Left renal cortex interstitium (tissue), 4 donors: ENCODE measurements at places on chromosomes 2 and 18. TPM values are rescaled to one million over a fixed set of nuclear protein-coding genes. Genes with fewer than 3 reads are reported as not detected.

The DUSP2 gene
- polyA plus RNA-seq: 6.2 TPM

The SNTG2 gene
- 1.8 TPM for polyA plus RNA-seq

The SERPINB3 gene
- not detected for polyA plus RNA-seq

- no peak for DNase-seq
These were observed 190.5 kb downstream of the DYSF start for GRCh38 chr2:71643674-71644357.

- DNase-seq: no peak
These were observed 62.9 kb downstream of the ZNF521 start for GRCh38 chr18:25289001-25289631.

The ALPI gene
- polyA plus RNA-seq: 0.05 TPM

DNA sequence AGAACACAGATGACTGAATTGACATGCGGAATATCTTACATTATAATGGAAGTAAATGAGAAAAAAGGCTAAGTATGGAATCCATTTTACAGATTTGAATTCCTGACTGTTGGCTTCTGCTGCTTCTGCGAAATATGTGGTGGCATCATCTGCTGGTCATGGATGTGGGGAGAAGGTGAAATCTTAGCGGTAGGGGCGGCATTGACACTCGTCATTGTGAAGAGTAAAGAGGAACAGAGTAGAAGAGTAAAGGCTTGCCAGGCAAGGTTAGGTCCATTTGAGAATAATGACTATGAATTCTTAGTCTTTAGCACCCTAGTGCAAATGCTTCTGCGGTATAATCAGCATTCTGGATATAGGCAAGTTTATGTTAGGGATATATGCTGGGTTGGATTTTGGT, 32.4 kb downstream of the ACTR3 start:
- no peak for DNase-seq

The GCKR gene
- polyA plus RNA-seq: 0.28 TPM

DNA sequence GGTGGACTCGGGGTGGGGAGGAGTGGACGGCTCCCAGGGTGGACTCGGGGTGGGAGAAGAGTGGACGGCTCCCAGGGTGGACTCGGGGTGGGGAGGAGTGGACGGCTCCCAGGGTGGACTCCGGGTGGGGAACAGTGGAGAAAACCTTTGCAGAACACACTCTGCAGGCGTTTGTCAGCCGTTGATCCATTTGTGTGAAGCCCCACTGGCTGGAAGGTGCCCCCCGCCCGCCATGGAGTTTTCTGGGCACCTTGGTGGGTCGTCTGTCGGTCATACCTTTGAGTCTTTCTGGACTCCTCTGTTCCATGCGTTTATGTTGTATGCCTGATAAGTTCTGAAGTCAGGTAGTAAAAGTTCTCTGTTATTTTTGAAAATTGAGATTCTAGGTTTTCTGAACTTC, 12.5 kb downstream of the CTDP1 start:
- no peak for DNase-seq

DNA sequence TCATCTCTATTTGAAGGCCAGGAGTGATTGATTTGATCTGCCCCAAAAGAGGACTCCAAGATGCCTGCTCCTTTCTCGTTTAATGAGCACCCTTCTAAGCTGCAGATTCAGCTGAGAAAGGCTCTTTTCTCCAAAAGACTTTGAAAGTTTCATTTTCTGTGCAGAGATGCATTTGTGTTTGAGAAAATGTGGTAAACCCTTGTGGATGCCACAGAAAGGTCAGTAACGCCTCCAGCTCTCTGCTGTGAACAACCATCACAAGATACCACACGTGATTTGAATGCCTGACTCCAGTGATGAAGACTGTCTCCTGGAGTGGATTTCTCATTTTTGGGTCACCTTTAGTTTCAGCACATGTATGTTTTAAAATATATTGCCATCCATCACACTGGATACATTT, 35.0 kb upstream of the CCDC85A start:
- DNase-seq: no peak

The CDCA7 gene
- 33.8 TPM for polyA plus RNA-seq

DNA sequence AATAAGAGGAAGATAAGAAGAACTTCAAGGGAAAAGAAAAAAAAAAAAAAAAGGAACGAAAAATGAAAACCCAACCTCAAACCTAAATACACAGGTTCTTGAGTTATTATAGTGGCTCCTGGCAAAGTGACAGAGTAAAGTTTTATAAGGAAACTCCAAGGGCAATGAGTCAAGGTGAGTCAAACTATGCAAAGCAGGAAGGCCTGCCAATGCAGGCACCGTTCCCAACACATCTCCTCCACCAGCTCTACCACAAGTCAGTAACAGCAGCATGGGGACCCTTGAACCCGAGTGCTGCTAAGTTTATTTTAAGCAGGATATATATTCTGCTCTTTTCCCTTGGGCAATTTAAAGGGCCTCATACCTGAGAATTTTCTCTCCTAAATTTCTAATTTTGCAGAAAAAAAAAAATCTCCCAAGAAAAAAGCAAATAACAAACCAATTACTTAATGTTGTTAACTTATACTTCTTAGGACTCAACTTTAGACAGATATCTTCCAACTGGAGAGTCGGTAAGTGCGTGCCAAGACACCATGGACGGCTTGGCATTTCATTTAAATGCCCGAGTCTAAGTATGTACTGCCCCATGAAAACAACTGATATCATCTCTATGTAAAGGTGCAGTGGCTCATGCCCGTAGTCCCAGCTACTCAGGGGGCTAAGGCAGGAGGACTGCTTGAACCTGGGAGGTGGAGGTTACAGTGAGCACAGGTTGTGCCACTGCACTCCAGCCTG, 75.7 kb upstream of the TFCP2L1 start:
- no peak for DNase-seq

DNA sequence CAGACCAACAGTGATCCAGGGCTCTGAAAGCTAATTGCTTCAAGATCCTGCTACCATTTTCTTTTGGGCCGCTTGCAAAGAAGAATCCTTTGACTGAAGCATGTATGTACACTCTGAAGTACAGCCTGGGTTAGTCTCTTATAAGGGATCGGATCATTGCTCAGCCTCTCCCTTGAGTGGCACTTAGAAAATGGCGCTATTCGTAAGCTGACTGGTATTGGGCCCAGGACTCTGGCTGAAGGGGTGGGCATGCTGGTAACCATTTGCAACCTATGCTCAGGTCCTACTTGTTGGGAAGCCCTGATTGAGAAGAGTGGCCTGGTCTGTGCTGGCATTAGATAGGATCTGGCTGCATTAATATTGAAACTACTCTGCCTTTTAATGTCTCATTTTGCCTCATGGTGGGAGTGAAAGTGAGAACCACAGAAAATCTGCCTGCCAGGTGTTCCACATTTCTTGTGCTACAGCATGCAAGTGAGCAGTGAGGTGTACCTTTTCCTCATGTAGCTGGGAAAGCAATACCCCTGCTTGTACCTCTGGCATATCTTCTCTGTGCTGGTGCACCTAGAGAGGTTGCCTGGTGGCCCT, 661 bp upstream of the MGAT5 start:
- no peak for DNase-seq

- no peak for DNase-seq
These were observed 6.5 kb upstream of the KCNG2 start for GRCh38 chr18:79790996-79791972.

The SERPINB13 gene
- not detected for polyA plus RNA-seq

GRCh38 chr2:197786010-197786877, 1.1 kb upstream of the BOLL start:
- DNase-seq: no peak

- DNase-seq: no peak
These were observed 320.0 kb downstream of the MTX2 start for GRCh38 chr2:176589287-176589686.

DNA sequence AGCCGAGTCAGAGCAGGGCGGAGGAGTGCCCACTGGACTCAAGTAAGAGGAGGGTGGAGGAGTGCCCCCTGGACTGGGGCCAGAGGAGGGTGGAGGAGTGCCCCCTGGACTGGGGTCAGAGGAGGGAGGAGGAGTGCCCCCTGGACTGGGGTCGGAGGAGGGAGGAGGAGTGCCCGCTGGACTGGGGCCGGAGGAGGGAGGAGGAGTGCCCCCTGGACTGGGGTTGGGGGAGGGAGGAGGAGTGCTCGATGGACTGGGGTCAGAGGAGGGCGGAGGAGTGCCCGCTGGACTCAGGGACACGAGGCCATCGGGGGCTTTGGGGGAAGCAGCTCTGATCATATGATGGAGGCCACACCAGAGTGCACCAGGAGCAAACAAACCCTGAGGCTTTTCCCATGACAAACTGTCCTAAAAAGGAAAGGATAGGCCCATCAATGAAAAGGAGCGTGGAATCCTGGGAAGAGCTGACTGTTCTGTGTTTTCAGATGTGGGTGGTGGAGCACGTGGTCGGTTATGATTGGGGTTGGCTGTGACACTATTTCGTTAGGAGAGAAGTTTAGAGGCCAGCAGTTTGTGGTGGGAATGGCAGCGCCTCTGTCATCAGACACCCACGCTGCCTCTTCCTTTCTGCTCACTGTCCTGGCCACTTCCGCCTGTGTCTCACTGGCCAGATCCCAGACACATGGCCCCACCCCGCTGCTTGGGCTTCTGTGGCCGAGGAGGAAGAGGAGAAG, 24.5 kb upstream of the HPCAL1 start:
- no peak for DNase-seq

DNA sequence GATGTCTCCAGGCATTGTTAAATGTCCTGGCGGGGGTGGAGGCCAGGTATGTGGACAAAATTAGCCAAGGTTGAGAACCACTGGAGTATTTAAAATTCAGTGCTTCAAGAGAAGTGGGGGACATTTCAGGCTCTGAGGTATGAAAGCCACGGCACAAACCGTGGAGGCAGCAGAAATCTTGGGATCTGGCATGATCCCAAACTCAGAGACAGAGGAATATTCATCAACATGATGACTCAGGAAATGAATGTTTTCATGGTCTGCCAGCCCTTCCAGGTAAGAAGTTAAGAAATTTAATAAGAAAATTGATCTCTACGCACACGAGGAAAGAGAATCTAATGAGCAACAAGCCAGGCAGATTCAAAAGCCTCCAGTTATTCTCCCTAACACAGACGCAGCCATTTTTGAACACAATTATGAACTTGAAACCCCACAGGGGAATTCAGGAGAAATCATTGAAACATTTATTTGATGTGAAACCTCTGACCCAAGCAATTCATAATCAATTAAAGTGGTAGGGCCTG, 11.3 kb upstream of the GRP start:
- no peak for DNase-seq

- DNase-seq: no peak
These were observed 528 bp upstream of the PCGF1 start for GRCh38 chr2:74507926-74508520.
